ENCODE measurements at places on chromosomes 4 and X.

DNA sequence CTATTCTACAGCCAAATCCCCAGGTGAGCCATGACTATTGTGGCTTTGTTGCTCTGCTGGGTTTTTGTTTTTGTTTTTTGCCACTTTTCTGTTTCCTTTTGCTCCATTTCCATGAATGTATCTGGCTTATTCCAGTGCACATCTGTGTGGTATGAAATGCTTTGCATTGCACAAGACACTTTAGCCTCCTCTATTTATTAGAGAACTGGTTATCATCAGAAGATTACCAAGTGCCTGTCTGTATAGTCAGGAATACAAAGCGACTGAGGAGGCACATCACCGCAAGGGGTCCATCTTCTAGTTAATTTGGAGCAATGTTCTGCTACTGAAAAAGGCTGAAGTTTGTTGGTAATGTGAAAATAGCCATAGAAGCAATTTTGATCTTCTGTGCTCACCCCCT, 120.8 kb downstream of the DCLK2 start:
- no peak for DNase-seq

DNA sequence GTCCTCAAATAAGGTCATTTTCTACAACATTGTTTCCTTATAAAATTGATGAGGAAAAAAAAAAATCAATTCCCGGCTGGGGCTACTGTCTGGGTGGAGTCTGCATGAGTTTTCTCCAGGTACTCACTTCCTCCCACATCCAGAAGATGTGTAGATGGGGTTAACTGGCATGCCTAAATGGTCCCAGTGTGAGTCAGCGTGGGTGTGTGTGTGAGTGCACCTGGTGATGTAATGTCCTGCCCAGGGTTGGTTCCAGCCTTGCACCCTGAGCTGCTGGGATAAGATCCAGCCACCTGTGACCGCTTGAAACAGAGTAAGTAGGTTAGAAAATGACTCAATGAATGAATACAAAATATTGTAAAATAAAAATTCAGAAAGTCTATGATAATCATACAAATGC, 11.1 kb downstream of the USP26 start:
- DNase-seq: no peak

GRCh38 chr4:160265014-160265413, 1162.1 kb downstream of the RAPGEF2 start:
- DNase-seq: no peak

DNA sequence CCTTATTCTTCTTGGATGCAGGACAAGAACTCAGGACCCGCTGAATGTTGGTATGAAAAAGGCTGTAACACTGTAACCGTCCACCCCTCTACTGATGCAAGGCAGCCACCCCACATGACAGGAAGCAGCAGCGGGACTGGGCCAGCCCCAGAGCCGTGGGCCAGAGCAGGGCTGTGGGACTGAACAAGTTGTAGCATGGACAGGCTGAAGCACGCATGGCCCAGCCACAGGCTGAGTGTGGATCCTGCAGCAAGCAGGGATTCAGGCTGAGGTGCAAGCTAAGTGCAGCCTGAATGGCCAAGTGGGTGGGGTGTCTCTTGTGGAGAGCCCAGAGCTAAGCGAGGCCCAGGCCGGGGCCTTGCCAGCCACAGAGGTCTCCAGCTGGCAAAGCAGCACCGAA, 632.2 kb downstream of the SPOCK3 start:
- no peak for DNase-seq

DNA sequence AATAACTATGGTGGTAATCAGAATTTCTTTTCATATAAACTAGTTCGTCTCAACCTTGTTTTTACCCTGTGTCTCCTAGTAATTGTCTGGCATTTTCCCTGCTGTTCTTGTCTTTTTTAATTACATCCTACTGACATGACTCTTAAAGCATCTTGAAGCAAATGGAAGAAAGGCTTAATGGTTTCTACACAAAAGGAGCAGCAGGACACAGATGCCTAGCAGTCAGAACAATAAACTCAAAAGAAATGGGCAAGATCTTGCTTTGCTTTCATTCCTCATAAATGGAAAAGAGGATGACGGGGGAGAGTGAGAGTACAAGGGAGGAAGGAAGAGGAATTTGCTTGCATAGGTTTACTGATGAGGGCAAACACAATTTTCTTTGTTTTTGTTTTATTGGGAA, 293.2 kb upstream of the EMCN start:
- DNase-seq: no peak

GRCh38 chr4:157898836-157899605, 273.8 kb downstream of the GASK1B start:
- no peak for DNase-seq

GRCh38 chrX:50577326-50577725, 106.7 kb upstream of the DGKK start:
- no peak for DNase-seq

DNA sequence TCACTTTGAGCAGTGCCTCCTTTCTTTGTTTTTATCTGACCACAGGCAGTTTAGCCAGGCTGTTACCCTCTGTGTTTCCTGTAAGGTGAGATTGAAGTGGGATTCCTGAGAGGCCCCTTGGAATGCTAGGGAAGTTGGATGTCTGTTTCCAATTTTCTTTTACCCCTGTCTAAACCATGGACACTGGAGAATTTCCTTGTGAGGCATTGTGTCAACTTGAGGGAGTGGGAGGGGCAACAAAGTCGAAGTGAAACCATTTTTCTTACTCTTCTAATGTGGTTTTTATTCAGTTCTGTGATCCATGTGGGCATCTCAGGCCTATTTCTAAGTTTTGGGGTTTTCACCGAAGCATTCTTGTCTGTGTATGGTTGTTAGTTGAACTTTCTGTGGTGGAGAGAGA, 296.1 kb upstream of the UGT8 start:
- DNase-seq: no peak
